ENCODE measurements at places on chromosomes 16 and 17. TPM values are rescaled to one million over a fixed set of nuclear protein-coding genes. Genes with fewer than 3 reads are reported as not detected.

DNA sequence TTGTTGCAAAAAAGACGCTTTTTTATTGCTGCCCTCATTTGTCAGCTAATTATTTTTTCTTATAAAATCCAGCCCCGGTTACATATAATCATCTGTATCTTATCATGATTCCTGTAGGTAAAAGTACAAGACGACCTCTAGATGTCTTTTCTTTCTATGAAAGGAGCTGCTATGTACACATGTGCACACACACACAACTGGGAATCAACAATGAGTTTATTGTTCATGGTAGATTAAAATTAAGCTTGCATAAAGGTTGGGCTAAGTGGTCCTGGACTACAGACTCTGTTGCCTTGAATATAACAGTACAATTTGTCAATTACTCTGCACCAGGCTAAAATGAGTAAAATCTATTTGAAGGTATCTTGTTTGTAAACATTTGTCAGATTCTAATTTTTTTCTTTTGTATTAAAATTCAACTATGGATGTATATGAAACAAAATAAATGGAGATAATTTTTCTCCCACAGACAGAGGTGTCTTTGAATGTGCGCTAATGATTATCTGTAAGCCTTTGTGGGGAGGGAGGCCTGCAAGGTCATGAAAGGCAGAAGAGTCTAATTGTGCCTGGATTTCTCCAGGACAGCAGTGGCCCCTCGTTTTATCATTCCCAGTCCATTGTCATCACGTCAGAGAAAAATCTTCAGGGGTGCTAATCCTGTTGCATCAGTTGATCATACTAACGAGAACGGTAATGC, 13.4 kb downstream of the C17orf58 start:
- no peak for DNase-seq

DNA sequence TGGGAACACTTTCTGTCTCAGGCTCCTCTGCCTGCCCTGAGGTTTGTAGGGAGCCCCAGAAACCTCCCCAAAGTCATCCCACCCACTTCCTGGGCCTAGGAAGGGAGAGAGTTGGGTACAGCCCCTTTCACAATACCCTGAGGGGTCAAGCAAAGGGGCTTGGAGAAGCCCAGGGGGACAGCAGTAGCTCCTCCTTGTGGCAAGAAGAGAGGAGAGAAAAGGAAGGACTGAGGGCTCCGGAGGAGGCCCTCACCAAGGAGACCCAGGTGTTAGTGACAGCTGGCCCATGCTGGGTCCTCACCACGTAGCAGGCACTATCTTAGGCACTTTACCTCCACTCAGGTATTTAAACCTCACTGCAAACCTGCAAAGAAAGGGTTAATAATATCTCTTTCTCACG, 112.8 kb downstream of the IRX5 start:
- DNase-seq: no peak

DNA sequence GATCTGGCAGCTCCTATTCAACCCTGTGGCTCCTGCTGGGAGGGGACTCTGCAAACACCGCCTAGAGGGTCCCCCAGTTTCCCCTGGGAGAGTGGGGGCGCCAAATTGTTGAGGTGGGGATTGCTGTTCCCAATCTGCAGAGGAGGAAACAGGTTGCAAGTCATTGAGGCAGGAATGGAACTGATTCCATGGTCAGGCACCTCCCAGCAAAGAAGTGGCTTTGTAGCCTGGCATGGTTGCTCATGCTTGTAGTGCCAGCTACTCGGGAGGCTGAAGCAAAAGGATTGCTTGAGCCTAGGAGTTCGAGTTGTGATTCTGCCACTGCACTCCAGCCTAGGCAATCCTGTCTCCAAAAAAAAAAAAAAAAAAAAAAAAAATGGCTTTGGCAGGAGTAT, 198 bp upstream of the PYDC1 start:
- no peak for DNase-seq

GRCh38 chr16:7596308-7596707, 263.7 kb downstream of the RBFOX1 start:
- DNase-seq: no peak

GRCh38 chr16:73371584-73372319, 323.8 kb upstream of the ZFHX3 start:
- no peak for DNase-seq

GRCh38 chr17:72349491-72349995, 228.7 kb downstream of the SOX9 start:
- DNase-seq: no peak

LAT gene
- total RNA-seq: 2.0 TPM
